ENCODE measurements at places on chromosomes 3 and 15. TPM values are rescaled to one million over a fixed set of nuclear protein-coding genes. Genes with fewer than 3 reads are reported as not detected.
A peak's percentile ranks its signal among the peaks of the same experiment; 100 is the strongest.

GRCh38 chr15:98981851-98982722 lies 25.5 kb downstream of the PGPEP1L start:
- peak; percentile 94 for DNase-seq

DNA sequence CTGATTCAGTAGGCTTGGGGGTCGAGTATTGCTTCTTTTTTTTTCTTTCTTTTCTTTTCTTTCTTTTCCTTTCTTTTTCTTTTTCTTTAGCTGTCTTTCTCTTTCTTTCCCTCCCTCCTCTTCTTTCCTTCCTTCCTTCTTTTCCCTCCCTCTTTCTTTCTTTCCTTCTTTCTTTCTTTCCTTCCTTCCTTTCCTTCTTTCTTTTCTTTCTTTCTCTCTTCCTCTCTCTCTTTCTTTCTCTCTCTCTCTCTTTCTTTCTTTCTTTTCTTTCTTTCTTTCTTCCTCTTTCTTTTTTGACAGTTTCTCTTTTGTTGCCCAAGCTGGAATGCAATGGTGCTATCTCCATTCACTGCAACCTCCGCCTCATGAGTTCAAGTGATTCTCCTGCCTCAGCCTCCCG lies 36.0 kb downstream of the TM4SF4 start:
- DNase-seq: no peak

GRCh38 chr3:69145688-69146087 lies 23.3 kb upstream of the LMOD3 start:
- DNase-seq: no peak

DNA sequence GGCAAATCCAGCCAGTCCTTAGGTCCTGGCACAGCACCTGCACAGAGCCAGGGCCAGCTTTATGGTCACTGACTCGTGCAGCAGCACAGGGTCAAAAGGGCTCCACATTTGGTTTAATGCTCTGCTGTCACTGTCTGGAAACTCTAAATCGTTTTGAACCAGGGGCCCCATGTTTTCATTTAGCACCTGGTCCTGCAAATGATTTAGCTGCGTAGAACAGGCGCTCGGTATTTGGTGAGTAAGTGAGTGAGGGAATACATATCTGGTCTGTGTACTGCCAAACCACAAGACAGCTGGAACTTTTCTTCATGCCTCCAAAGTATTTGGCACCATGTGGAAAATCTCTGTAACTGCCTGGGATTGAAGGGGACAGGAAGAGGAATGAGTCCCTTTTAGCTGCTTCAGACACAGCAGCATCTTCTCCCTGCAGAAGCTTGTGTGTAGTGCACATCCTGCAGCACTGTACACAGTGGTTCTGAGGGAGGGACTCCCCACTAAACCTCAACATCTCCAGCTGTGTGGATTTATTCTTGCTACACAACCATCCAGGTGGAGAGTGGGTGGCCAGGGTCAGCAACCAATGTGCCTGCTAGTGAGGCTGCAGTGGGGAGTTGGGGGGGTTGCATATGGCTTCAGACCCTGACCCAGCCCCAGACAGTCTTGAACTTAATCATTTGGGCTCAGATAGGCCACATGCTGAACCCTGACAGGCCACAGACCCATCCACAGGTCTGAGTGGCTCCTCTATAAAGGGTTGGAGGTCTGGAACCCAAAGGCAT lies 1.1 kb downstream of the SH2D7 start:
- DNase-seq: no peak

GRCh38 chr3:192883512-192883911 lies 34.1 kb downstream of the MB21D2 start:
- no peak for DNase-seq

- no peak for DNase-seq
These were observed 36.9 kb upstream of the PIAS1 start for GRCh38 chr15:68017201-68017600.

GRCh38 chr15:69847625-69848024 lies 250.1 kb downstream of the TLE3 start:
- DNase-seq: no peak

GRCh38 chr15:52551762-52552161 lies 17.1 kb downstream of the ARPP19 start:
- no peak for DNase-seq

DNA sequence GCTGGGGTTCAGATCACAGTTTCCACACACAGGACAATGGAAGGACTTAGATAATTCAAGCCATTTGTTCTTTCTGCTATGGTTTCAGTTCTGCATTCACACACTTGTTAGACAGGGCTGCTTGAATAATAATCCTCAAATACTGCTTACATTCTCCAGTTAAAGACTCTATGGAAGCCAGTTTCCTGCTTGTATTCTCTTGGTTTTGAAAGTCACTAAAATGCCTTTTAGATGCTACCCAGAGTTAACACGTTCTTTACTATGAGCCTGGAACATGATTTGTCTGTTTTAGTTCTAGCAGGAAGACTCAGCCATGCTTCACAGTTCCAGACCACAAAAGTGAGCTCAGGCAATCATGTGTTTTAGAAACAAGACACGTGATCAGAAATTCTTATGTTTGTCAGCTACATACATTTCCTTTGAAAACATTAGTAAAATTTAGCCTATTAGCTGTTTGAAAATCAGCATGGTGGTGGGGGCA lies 152.4 kb downstream of the LEKR1 start:
- peak; percentile 83 for DNase-seq

GRCh38 chr3:37197810-37198371 lies 23.5 kb upstream of the LRRFIP2 start:
- DNase-seq: no peak

DNA sequence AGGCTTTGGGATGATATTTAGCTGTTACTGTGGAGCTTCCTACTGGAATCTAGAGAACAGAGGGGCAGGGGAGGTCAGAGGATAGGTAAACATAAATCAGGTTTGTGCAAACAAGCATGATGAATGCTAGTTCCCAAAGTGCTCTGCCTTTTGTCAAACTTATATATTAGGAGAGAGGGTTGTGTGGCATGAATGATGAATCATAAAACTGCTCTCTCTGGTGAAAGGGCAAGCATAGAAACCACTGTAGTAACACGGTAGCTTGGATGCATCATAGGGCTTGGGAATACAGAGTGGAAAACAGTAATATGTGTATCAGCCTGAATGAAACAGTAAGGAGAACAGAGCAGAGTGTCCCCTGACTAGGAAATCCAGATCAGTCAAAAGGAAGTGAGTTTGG lies 486.7 kb downstream of the IL5RA start:
- DNase-seq: no peak

DNA sequence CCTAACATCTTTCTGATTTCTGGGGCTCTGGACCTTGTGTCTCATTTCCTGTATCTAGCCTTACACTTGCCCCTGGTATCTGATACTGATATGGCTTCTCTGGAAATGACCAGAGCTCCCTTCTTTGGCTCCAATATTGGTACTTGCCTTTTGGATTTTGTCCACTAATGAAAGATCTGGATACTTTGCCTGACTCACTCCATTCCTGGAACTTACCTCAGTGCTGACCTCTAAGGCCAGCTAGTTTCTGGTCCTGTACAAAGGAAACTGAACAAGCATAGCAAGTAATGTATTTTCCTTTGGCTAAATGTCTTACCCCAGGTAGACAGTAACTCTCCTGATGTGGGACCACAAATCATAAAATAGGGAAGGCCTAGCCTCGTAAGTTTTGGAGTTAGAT lies 93.8 kb upstream of the SLC4A7 start:
- DNase-seq: no peak

DNA sequence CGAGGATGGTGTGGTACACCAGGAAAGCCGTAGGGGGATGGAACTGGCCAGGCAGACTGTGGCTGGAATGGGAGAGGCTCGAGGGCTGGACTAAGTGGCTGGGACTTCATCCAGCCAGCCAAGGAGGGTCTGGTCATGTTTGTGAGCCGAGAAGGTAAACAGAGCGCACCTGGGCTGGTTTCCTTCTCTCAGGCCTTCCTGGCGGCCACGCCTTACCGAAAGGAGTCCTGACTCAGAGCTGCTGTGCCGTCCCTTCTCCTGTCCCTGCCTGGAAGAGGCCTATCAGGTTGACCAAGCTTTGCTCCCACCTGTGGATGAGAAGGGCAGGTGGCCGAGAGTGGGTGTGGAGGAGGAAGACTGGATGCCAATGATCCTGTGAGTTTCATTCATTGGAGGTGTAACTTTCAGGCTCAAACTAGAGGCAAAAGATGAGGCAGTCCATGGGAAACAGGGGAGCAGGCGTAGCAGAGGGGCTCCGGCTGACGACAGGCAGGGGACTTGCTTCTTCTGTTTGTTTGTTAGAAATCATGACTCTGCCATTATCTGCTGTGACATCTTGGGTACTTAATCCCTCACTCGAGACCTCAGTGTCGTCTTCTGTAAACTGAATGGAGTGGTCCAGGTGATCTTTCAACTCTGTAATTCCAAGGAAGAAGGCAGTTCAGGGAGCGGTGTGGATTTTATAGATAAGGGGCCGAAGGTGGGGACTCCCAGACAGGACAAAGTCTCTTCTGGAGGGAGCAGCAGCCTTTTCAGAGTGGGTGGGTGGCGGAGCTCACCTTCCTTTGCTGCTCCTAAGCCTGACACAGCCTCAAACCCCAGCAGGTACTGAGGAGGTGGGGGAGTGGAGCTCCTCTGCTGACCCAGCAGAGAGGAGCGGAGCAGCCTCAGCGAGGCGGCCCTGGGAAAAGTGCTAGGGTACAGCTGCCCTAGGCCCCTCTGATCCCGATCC lies 71.8 kb upstream of the GATM start:
- DNase-seq: no peak

The COL6A5 gene
- not detected for total RNA-seq

The CAMK2N2 gene
- 1.4 TPM for total RNA-seq

The SEMA6D gene
- total RNA-seq: not detected

The SCN11A gene
- total RNA-seq: not detected

The ALG3 gene
- total RNA-seq: 44.9 TPM

The ZWILCH gene
- 28.0 TPM for total RNA-seq

The OXNAD1 gene
- 15.4 TPM for total RNA-seq
